Brain microvascular endothelial cell (primary cell): ENCODE measurements at places on chromosomes 5 and 9.
A peak's percentile ranks its signal among the peaks of the same experiment; 100 is the strongest.

- no peak for DNase-seq
Observed at GRCh38 chr5:158265931-158266700, 407.2 kb upstream of the CLINT1 start.

- no peak for DNase-seq
Observed at GRCh38 chr5:138330813-138331448, 673 bp downstream of the CDC25C start.

GRCh38 chr5:74199005-74199404, 441.5 kb downstream of the ENC1 start:
- no peak for DNase-seq

GRCh38 chr9:6272229-6272598, 56.0 kb upstream of the TPD52L3 start:
- DNase-seq, result no peak

DNA sequence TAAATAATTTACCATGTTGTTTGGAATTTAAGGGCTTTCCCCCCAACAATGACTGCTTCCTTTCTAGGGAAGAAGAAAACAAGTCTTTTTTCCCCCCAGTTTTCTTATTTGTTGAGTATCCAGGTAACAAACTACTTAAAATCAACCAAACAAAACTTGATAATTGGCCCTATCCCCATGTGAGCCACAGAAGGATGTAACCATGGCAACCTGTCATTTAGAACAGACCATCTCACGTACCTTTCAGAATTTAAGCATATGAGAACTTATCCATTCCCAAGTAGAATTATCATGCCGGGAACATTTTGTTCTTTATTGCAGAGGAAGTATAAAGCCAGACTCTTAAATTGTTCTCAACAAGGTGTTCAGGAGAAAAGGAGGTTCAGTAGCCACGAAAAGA, 392.3 kb downstream of the CETN3 start:
- no peak for DNase-seq

DNA sequence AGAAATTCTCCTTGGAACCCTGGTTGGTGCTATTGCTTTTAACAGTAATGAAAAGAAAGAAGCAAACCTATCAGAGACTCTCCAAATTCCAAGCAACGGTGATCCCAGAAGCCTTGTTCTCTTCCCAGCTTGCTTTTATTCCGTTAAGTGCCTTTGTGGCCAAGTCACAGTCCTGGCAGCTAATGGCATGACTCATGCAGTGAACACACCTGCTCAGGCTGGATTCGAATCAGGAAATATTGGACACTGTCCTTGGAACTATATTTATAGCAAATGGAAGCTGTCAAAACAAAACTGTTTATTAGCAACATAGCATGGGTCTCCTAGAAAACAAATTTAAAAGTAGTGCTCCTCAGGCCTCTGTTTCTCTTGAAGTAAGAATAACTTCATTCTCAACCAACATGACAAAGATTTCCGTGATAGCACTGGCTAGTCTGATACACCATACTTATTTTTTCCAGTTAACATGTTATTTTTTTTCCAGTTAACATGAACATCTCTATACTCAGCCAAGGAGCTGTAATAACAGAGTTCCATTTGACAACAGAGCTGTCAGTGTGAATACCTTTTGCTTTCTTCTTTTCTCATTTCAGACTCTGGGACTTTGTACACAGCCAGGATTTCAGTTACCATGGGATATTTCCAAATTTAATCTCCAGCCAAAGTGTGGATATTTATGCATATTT, 502.4 kb downstream of the GADD45G start:
- DNase-seq, result no peak

- peak; percentile 70 for DNase-seq
Observed at GRCh38 chr5:34531751-34532360, 124.3 kb upstream of the RAI14 start.

- no peak for DNase-seq
Observed at GRCh38 chr9:135281791-135282737, 194.6 kb downstream of the OLFM1 start.

GRCh38 chr5:111774525-111774924, 17.5 kb upstream of the NREP start:
- peak; percentile 29 for DNase-seq

- no peak for DNase-seq
Observed at GRCh38 chr9:108083160-108083750, 593.7 kb upstream of the KLF4 start.

GRCh38 chr5:114250536-114250935, 111.3 kb upstream of the KCNN2 start:
- no peak for DNase-seq

GRCh38 chr9:27204578-27204977, 92.4 kb downstream of the EQTN start:
- no peak for DNase-seq

- DNase-seq, result no peak
Observed at GRCh38 chr5:45109062-45109461, 300.3 kb downstream of the MRPS30 start.

GRCh38 chr5:173245319-173246134, 10.5 kb upstream of the NKX2-5 start:
- DNase-seq, result no peak

DNA sequence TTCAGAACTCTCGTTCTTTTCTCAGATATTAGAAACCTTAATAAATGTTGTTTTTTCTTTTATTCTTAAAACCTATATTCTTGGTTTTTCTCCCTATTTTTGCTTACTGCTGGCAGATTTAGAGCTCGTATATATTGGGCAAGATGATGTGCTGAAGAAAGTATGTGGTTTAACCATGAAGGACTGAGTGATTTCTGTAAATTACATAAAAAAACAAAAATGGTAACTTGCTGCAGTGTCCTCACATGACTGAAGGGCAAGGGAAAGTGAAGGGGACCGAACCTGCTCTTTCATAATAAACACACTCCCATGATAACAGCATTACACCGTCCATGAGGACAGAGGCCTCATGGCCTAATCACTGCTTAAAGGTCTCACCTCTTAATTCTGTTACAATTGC, 393.8 kb upstream of the ZNF608 start:
- no peak for DNase-seq

DNA sequence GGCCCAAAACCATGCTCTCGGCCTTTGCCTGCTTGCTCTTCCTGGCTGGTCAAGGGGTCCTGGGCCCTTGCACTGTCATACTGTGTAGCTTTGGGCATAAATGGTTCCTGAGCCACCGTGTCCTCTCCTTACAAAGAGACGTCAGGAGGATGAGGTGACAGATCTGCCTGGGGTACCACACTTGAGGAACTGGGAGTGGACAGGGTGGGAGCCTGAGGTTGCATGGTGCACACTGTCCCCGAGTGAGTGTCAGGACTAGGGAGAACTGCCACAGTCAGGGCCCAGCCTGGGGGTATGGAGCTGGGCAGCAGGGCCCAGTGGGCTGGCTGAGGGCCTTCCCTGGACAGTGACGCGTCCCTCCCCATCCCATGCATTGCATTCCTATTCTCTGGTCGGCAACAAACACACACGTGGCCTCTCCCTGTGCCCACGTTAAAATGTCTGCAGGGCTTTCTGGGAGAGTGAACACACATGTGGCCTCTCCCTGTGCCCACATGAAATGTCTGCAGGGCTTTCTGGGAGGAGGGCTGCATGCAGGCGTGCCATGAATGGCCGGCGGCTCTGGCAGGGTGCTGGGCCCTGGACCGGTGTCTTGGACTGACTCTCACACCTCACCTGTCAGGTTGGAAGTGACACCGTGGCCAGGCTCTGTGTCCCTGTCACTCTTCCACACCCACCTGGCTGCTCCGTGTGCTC, 122.1 kb upstream of the COL5A1 start:
- no peak for DNase-seq

DNA sequence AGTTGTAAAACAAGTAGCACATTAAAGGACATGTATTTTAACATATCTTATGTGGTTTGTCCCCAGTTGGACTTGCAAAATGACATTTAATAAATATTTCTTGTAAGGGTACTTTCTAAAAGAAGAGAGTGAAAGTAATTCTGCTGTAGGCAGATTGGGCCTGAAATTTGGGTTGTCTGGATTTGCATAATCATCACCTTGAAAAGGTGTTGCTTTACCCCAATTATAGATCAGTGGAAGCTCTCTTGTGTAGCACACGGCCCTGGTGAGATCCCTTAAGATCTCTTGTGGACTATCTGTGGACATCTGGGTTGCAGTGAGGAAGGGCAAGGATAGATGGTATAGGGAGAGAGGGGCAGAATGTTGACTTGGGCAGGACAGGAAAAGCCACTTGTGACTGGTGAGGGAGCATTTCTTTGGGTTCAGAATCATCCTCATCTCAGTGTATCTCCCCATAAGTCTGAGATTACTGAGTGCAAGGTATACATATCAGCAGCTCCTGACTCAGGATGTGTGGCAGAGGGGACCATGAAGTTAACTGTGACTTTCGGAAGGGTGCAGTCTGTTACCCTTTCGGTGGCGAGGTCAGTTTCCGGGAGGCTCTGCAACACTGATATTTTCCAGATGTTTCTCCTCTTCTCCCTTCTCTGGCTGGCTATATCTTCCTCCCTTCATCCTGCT, 2.0 kb upstream of the TNFAIP8 start:
- DNase-seq, result no peak

DNA sequence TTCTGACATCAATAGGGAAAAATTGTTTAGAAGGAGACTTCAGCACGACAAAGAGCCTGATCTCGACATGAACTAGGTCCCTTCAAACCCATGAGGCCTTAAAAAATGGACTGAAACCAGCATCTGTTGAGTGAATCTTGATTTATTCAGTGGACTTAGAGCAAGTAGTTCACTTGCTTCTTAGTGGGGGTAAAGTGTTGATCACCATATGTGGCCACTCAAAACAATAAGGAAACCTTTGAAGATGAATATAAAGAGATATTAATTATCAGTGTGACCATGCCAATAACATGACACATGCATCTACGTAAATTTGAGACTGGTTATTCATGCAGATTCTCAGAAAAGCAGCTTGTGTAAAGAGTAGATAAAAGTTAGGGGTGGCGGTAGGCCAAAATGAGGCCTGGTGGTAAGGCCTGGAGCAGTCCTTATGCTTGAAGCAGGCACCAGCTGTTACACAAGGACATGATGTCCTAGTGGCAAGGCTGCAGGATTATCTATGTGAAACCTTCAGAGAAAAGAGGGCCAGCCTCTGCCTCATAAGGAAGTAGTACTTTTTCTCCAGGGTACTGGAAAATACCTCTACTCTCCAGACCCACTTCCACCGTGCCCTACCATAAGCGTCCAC, 61.3 kb downstream of the S1PR3 start:
- DNase-seq, result no peak

- DNase-seq, result no peak
Observed at GRCh38 chr9:130391866-130392265, 52.9 kb upstream of the ASS1 start.

GRCh38 chr5:862367-863243, 11.8 kb upstream of the ZDHHC11 start:
- DNase-seq, result no peak

- peak; percentile 29 for DNase-seq
Observed at GRCh38 chr9:22238809-22239684, 207.6 kb upstream of the DMRTA1 start.

DNA sequence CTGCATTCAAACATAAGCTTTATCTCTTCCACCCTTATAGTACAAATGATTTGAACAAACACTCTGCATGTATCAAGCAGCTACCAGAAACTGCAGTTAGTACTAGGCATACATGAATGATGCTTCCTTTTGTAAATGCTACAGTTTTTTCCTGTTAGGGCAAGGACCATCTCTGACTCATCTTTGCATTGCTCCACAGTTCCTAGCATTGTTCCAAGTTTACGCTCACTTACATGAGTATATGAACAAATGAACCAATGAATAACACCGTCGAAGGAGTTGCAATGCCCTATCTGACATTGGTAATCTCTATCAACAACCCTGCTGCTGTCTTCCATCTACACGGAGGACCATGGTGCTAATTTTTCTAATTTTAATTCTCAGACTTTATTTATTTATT, 2.1 kb upstream of the ALDH7A1 start:
- DNase-seq, result peak; percentile 72

DNA sequence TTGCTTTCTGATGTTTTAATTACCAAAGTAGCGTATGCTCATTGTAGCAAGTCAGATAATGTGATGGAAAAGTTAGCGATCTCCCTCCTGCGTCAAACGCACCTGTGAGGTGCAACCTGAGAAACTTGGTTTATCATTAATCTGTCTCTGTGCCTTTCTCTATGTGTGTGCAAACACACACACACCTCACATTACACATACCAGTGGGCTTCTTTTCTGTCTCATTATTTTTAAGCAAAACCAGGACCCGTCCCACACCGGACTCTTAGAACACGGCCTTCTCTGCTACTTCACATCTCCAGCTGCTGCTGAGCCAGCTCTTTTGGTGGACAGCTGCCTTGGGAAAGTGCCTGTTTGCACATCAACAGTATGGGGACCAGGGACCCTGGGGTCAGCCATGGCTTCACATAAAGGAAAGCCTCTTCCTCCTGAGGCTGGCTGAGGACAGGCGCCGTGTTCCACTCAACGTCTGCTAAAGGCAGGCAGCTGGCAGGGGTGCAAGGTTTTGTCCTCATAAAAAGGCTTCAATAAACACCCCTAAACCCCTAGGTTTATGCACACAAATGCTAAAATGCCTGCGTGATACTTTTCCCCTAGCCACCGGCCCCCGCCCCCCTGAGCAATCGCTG, 44.2 kb downstream of the MRPL36 start:
- DNase-seq, result no peak

GRCh38 chr9:74711341-74711740, 176.4 kb downstream of the TRPM6 start:
- no peak for DNase-seq

GRCh38 chr5:118921866-118922265, 66.5 kb downstream of the DTWD2 start:
- no peak for DNase-seq

DNA sequence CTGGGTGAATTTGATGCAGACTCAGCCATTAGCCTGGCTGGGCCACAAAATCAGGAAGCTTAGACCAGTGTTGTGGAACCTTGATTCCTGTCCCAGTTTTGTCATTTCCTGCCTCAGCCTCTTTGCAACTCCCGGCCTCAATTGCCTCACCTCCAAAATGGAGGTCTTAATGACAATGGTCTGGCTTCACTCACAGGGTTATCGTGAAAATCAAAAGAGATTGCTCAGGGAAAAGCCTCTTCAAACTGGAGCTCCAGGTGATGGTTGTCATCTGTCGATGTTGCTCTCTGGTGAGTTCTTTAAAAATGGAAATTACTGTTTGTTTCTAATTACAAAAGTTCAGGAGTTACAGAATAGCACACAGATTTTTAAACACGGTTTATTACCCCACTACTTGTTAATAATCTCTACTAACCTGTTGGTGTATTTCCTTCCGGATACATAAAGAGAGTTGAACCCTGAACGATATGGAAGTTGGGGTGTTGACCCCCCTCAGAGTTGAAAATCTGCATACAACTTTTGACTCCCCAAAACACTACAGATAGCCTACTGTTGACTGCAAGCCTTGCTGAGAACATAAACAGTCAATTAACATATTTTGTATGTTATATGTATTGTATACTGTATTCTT, 109.9 kb upstream of the CPEB4 start:
- no peak for DNase-seq
